Activated CD4-positive, alpha-beta T cell treated with anti-CD3 and anti-CD28 coated beads, Interleukin-2, amount 50 U/mL, for 48 hours (primary cell): ENCODE measurements at places on chromosomes 12 and 14.

- DNase-seq: no peak
These were observed 36.6 kb downstream of the GPR135 start for GRCh38 chr14:59428581-59429012.

DNA sequence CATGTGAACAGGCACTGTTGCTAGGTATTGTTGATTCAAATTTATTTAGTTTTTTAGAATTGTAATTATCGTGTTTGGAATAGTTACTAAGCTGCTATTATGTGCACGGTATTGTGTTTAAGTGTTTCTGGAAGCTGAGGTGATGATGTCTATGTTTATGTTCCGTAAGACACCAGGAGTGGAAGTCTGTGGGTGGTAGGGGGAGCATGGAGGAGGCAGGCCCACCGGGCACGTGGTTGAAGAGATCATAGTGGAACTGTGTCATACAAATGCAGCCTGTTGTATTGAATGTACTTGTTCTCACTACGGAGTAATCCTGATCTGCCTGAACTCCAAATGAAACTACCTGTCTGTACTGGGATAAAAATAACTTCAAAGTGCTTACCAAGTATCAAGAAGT is 36.1 kb upstream of the STXBP6 start:
- DNase-seq: no peak

DNA sequence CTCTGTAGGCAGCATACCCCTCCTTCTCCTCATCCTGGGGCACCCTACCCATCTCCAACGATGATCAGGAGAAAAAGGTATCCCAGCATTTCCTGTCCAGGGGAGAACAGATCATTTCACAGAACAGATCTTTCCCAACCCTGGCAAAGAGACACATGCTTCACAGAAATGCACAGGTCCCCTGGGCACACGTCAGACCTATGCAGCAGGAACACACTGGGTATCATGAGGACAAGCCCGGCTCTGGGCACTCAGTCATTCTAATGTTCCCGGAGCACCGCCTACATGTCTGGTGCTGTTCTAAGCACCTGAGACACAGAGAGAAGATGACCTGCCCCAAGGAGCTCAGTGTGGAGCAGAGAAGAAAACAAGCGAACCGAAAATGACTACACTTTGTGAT is 56.2 kb downstream of the ACTN1 start:
- no peak for DNase-seq

- no peak for DNase-seq
These were observed 666.6 kb downstream of the DIO2 start for GRCh38 chr14:79544698-79545070.

DNA sequence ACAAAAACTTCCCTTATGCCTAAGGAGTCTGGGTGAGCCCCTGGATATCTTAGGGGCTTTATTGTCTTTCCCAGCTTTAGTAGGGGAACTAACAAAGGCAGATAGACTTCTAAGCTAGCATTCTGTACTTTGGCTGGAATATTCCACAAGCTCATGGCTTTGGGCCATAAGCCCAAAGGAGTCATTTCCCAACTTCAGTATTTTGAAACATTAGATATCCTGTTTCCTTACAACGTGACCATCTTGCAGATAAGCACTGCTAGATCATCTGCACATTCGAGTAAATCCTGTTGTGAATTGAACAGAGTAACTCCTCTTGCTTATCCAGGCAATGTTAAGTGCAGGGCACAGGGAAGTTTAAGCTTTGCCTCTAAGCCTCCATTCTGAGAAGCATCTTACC is 70.6 kb upstream of the ACTN1 start:
- no peak for DNase-seq

- no peak for DNase-seq
These were observed 45.1 kb downstream of the KCNA1 start for GRCh38 chr12:4954621-4955354.

DNA sequence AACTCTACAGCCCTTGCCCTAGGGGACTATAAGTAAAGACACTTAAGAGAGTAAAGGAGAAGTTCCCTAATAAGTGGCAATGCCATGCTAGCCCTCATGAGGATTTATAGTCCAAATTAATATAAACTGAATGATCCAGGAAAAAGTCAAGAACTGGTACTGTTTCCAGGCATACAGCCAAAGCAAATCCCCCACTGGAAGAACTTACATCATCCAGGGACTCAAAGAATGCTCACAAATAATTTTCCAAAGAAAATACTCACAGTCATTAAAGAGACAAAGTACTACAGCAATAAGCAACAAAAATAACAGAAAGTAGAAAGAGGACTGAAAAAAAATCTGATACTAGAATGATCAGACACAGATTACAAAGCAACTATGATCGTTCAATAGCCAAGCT is 79.7 kb upstream of the RAP1B start:
- DNase-seq: no peak

DNA sequence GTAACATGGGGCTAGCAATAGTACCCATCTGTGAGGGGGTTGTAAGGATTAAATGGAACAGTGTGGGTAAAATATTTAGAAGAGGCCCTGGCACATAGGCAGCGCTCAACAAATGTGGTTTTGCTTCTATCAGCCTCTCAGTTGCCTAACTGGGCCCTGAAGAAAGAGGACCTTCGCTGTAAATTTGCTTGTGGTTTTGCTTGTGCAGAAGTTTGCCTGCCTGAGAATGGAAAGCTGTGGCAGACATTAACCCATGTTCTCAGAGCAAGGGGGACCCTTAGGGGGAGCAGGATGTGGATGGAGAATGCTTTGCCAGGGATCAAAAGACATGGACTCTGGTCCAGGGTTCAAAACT is 160.1 kb downstream of the BRMS1L start:
- no peak for DNase-seq

GRCh38 chr12:4201333-4202100 is 72.0 kb upstream of the CCND2 start:
- DNase-seq: no peak

GRCh38 chr12:5582018-5582417 is 150.1 kb downstream of the NTF3 start:
- DNase-seq: no peak
